ENCODE measurements at places on chromosomes 16 and 17. TPM values are rescaled to one million over a fixed set of nuclear protein-coding genes. Genes with fewer than 3 reads are reported as not detected.

Gene KRTAP4-6
- total RNA-seq = not detected

Gene NOTUM
- 0.40 TPM for total RNA-seq

Gene AARS1
- total RNA-seq = 170 TPM

DNA sequence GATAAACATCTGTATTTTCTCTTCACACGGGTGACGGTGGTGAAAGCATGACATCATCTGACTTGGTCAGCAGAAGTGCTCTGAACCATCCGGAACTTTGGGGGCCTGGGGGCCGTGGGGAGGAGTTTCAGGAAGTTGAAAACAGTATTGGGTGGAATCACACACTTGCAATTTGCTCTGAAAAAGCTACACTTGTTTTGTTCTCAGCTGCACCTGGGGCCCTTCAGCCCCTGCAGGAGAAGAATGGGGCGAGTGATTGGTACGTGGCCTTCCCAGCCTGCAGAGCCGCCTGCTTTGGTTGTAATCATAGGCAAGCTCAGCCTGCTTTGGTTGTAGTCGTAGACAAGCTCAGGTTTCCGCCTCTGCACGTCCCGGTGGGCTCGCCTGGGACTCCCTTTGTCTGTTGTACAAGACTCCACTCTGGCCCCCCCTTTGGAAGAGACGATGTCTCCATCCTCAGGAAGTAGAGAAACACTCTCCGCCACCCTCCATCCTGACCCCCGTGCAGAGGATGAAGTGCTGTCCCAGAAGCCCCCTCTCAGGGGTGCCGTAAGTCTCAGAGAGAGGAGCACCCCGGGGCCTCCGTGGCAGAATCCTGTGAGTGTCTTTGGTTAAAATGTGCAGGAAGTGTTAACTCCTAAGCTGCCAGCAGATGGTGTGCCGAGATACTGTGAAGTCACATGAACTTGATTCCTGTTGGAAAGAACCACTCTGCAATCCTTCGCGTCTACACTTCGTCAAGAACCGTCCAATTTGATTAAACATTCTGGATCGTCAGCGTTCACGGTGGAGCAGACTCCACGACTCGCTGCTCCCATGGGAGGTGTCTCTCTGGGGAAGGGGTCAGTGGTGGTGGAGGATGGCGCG is 5.4 kb downstream of the BANP start:
- H3K27ac ChIP-seq = peak overlapping the region; percentile 99
- peak overlapping the region; percentile 77 for H3K4me3 ChIP-seq
- peaks cover 20% of the 10 kb centered on the region for H3K36me3 ChIP-seq

Gene ACSM2A
- not detected for total RNA-seq

DNA sequence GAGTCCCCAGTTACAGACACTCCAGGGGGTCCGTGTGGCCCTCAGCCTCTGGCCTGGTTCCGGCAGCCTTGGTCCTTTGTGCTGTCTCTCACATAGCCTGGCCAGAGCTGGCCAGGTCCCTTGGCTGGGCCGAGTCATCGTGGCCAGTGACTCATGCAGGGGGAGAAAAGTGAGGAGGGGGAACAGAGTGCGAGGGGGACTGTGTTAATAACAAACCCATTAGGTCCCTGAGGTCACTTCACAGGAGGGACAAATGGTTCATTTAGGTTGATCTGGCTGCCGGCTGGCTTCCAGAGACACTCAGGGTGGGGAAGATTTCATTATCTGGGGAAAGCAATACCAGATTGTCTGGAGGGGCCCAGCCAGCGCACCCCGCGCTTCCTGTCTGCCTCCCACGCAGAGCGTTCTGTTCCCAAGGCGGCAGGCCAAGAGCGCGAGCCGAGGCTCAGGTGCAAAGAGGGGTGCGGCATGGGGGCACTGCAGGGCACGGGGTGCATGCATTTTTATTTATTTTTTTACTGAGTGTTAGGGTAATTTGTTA is 223.1 kb downstream of the SEC14L1 start:
- H3K27me3 ChIP-seq = no peaks in the 10 kb centered on the region
- H3K4me1 ChIP-seq = peaks cover 42% of the 10 kb centered on the region
- H3K27ac ChIP-seq = peak overlapping the region; percentile 9
- no peaks in the 10 kb centered on the region for H3K36me3 ChIP-seq
- peak overlapping the region; percentile 13 for H3K4me3 ChIP-seq

DNA sequence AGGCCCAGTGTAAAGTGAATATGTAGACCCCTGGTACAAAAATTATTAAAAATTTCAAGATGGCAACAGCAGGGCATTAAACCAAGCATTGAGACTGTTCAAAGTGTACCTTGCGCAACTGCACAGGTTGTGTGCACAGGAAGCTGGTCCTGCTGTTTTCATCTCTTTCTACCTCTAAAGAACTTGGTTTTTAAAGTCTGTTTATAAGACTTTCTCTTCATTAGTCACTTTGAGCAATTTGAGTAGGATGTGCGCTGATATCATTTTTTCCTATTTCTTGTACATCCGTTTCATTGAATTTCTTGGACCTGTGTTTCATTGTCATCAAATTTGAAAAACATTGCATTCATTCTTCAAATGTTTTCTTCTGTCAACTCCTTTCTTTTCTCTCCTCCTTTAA is 16.8 kb upstream of the PMP22 start:
- H3K36me3 ChIP-seq = no peaks in the 10 kb centered on the region
- peaks cover 28% of the 10 kb centered on the region for H3K27me3 ChIP-seq
- no peak overlapping the region for H3K4me3 ChIP-seq
- H3K4me1 ChIP-seq = no peaks in the 10 kb centered on the region

DNA sequence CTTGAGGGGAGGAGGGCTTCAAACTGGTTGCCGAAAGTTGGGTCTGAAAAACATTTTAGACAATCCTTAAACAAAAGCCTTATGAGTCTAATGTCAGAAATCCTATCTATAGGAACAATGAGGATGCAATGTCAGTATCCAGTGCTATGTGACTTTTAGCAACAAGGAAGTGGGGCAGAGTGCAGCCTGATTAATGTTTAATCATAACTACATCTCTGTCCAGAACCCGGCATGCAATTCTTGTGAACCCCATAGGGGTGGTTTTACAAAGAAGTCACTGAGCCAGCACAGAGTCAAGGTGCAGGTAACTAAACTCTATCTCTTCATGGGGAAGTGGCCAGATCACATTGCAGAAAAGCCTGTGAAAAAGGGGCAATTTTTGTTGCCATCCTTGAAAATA is 267.5 kb downstream of the HS3ST4 start:
- DNase-seq = no peak
- no peak overlapping the region for H3K27ac ChIP-seq
- H3K4me3 ChIP-seq = no peak overlapping the region
- H3K4me1 ChIP-seq = no peaks in the 10 kb centered on the region
- no peaks in the 10 kb centered on the region for H3K36me3 ChIP-seq

Gene CFAP97D1
- not detected for total RNA-seq

Gene ZP2
- not detected for total RNA-seq

DNA sequence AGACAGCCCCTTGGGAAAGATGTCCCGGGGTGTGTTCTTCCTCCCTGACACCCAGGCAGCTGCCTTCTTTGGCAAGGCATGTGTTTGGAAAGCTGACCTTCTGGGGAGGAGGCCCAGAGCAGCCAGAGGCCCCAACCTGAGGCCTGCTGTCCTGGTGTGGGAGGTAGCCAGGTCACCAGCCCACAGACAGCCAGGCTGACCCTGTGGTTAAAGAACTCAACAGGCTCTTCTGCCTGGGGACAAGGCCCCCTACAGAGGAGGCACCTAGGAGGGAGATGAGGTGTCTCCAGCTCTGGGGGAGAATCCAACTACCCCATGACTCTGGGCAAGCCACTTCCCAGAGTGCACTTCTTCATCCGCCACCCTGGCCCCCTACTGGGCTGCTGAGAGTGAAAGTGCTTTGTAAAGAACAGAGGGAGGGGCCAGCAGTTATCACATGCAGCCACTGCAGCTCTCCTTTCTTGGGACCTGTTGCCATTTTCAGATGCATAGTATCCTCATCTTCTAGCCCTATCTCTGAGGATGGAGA is 13.1 kb upstream of the SREBF1 start:
- DNase-seq = peak; percentile 93
- H3K27me3 ChIP-seq = no peaks in the 10 kb centered on the region
- H3K27ac ChIP-seq = peak overlapping the region; percentile 97
- peaks cover 70% of the 10 kb centered on the region for H3K4me1 ChIP-seq
- H3K4me3 ChIP-seq = no peak overlapping the region

- H3K27me3 ChIP-seq = no peaks in the 10 kb centered on the region
- no peak for DNase-seq
Measured at GRCh38 chr17:80719449-80719848, 174.8 kb downstream of the RPTOR start.

DNA sequence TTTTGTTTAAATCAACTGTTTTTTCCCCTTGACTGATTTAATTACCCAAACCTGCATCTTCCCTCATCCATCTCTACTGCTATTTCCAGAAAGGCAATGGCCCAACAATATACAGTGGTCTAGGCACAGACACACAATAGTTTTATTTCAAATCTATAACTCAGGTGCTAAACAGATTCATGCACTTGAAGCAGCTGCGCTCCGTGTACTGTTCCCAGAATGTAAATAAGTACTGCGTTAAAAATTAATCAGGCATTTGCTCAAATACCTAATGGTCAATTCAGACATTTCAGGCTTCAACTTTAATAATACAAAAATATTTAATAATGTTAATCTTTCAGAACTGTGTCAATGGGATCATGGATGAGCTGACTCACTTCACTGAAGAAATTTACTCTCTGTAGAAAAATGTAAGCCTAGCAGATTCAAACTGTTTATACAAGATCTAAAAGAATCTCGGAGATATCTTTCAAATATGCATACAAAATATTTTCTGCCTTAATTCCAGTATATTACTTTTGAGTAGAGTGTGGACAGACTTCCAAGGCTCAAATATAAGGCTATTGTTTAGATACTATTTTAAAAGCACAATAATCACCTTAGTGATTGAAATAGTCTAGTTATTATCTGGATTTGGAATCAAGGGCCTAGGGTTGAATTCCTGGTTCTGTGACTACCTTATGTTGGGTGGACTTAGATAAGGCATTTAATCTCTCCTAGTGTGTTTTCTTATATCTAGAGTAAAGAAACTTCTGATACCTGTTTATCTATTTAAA is 97.4 kb upstream of the PSMD7 start:
- no peaks in the 10 kb centered on the region for H3K4me1 ChIP-seq
- DNase-seq = no peak
- H3K27me3 ChIP-seq = peaks cover 11% of the 10 kb centered on the region
- H3K36me3 ChIP-seq = no peaks in the 10 kb centered on the region
- H3K27ac ChIP-seq = no peak overlapping the region
- H3K4me3 ChIP-seq = no peak overlapping the region

Measured in activated CD4-positive, alpha-beta memory T cell treated with anti-CD3 and anti-CD28 coated beads for 36 hours (primary cell).